ENCODE measurements at places on chromosomes 3 and 15.

GRCh38 chr15:67907184-67907723, 67.4 kb upstream of the RNU6-1 start:
- no peak for DNase-seq

DNA sequence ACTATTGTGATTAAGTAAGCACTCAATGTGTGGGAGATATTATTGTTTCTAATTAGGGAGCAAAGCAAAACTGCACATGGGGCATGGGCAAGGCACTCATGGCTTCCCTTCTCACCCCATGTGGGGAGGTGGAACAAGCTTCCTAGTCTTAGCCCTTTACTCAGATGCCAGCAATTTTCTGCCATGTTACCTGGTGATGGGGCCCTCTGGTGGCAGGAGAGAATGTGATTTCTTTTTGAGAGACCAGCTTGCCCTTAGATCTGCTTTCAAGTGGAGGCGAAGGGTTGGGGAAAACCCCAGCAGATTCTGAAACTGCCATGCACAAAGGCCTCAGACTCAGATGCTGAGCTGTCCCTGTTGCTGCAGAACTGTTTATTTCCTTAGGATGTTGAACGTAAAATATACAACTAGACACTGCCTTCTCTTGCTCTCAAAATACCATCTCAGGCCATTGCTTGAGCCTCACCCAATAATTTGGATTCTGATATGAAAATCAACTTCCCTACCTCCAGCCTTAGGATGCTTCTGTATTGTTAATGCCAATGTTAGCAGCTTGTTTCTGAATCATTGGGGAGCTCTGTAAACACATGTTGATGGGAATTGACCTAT, 130.2 kb upstream of the TPRG1 start:
- peak; percentile 15 for DNase-seq

- no peak for DNase-seq
Observed at GRCh38 chr3:158739078-158739477, 6.8 kb upstream of the RARRES1 start.

- DNase-seq = no peak
Observed at GRCh38 chr3:147393261-147393942, 12.9 kb downstream of the ZIC4 start.

DNA sequence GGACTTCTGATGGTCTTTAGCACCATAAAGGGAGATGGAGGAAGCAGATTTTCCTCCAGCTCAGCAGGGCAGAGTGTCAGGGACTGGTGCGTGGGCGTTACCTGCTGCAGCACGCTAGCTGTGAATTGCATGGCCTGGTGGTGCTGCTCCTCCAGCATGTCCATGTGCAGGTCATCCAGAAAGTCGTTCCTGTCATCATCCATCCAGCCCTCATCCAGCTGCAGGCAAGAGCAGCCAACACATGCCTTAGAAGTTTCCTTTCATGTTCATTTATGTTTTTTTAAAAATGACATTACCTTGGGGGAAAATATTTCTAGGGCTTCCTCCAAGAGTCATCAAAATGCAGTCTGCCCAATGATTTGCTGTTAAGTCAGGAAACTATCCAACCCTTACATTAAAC, 239.2 kb downstream of the PDZRN3 start:
- DNase-seq = peak; percentile 61

- peak; percentile 43 for DNase-seq
Observed at GRCh38 chr15:45641374-45641781, 6.5 kb downstream of the SQOR start.

DNA sequence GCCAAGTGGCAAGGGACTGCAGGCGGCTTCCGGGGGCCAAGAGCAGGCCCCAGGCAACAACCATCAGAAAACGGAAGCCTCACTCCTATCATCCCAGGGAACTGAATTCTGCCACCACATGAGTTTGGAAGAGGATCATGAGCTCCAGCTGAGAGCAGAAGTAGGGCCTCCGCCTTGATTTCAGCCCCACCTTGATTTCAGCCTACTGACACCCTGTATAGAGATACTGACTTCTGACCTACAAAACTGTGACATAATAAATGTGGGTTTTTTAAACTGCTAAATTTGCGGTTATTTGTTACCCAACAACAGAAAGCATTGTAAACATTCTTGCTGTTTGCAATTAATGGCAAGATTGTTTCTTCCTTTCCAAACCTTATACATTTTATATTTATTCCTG, 21.6 kb upstream of the RARRES1 start:
- no peak for DNase-seq

DNA sequence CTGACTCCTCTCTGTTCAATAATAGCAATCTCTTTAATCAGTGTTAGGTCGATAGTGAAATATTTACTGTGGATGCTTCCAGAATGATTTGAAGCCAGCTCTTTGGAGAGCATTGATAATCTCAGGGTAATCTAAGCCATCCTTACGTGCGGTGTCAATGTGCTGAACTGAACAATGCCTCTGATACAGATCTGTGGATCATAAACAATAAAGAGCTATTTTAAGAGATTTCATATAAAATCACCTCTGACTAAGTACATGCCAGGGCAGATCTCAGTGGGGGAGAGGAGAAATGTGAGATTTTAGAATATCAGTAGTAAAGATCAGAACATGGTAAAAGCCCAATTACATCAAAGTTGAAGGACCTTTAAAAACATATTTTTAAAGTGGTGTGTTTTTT, 319.3 kb upstream of the GBE1 start:
- DNase-seq = no peak

DNA sequence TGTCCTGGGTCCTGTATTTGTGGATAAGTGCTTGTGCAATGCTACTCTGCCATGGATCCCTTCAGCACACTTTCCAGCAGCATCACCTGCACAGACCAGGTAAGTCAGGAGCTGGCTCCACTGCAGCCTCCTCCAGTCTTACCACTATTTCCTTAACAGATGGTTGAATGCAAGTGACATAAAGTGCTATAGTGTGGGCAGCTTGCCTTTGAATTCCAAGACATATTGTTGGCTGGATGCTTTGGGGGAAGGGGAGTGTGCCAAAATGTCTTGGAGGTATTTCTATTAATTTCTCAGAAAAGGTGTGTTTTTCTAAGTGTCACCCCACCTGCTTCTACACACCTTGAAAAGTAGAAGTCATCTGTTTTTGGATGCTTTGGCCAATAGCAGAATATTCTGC, 352.2 kb upstream of the SUCLG2 start:
- DNase-seq = no peak

- DNase-seq = no peak
Observed at GRCh38 chr15:81297147-81297572, 26.8 kb downstream of the STARD5 start.

DNA sequence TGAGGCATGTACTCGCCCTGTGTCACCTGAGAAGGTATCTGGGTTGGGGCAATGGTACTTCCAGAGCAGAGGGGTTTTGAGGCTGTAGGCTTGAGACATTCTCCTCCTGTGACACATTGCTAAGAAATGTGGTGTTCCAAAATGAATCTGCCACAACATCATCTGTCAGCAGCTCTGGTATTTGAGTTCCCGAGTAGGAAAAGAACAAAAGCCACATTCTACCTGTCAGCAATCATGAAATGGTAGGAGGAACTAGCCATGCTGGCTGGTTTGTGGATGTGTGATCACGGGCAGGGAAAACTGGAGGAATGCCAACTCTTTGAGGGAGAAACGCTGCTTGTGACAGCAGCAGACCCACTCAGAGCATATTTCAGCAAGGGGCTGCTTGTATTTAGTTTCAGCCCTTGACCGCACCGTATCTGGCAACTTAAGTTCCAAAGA, 579.4 kb upstream of the TBL1XR1 start:
- no peak for DNase-seq

DNA sequence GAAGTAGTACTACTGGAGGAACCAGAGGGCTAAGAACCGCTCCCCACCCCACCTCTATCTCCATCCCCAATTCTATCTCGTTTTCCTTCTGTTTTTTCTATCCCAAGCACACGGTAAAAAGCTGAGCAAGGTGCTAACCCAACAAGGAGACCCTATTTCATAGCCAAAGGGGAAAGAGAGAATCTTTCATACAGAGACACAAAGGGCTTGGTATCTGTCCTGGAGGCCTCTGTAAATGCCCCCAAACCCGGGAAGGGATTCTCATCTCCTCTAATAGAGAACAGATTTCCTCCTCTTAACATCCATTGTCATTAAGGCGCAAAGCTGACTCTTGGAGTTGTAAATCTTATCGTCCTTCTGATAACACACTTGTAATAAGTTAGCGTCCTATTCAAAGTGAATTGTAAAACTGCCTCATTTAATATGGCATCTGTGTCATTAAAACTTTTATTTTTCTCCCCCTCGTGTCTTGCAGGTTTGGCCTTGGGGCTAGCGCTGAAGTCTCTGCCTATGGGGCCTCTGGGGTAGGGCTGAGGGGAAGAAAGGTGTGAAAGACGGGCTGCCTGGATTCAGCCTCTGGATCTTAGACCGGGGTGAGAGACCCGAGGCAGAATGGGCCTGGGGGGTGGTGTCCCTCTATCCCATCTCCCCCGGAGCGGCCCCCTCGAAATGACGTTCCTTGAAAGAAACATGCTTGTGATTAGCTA, 12.1 kb downstream of the NR2F2 start:
- DNase-seq = no peak

GRCh38 chr3:31065765-31066164, 171.3 kb upstream of the GADL1 start:
- no peak for DNase-seq

DNA sequence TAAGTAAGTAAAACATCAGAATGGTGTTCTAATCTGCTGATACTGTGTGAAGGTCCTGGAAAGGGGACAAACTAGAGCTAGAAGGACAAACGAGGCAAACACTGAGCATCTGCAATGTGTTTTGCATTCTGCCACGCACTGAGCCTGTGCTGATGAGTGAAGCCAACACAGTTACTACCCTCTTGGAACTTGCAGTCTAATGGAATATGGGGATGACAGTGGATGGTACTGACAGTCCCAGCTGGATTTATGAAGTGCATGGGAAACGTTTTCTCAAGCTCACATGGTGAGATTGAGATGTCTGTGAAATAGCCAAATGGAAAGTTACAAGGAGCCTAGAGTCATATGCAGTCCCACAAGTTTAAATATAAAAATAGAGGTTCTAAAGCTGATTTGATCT, 86.6 kb downstream of the FOXB1 start:
- DNase-seq = no peak

- DNase-seq = no peak
Observed at GRCh38 chr3:53226142-53226840, 29.5 kb downstream of the TKT start.

DNA sequence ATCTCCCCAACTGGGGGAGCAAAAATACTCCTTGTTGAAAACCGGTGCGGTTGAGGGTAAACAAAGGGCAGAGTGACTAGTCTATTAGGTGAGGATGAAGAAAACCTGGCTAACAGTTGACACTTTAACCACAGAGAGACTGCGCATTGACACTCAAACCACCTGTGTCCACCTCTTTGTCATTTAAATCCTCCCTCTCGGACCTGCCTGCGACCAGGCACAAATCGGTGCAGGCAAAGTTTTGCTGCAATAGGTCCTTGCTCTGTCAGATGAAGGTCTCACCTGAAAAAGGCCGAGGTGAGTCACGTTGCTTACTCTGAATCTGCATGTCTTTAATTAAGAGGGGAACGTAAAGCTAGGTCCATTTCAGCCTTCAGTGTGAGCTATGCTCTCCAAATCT, 494.1 kb upstream of the DPPA4 start:
- no peak for DNase-seq

- no peak for DNase-seq
Observed at GRCh38 chr15:101498717-101499480, 9.4 kb upstream of the PCSK6 start.

GRCh38 chr3:102687851-102688555, 253.2 kb downstream of the ZPLD1 start:
- DNase-seq = no peak

GRCh38 chr15:36617529-36618196, 38.2 kb downstream of the CDIN1 start:
- DNase-seq = no peak

DNA sequence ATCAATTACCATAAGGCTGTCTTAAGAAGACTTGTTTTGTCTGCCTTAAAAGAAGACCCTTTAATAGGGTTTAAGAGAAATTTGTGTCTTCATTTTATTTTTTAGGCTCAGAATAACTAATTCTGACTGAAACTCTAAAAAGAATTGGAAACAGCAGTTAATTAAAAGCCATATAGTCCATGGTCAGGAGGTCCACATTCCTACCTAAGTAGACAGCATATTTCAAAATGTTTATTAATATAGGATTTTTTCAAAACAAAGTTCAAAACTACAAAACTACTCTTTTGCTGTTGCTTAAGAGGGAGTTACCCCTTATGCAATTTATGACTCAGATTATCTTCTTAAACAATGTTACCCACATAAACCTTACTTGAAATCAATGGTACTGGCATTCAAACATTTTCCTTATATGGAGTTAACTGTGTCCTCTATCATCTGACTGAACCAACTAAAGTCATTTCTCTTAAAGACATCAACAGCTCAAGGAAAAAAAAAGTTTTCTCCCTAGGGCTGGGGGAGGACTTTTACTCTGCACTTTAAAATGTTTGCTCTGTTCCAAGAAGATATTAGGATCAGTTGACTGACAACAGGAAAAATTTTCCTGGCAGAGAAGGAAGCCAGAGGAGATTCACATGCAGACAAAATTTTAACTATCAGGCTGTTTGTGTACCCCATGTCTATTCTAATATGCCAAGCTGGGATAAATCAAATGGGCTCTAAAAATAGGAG, 56.8 kb upstream of the NANOGP8 start:
- DNase-seq = peak; percentile 25

DNA sequence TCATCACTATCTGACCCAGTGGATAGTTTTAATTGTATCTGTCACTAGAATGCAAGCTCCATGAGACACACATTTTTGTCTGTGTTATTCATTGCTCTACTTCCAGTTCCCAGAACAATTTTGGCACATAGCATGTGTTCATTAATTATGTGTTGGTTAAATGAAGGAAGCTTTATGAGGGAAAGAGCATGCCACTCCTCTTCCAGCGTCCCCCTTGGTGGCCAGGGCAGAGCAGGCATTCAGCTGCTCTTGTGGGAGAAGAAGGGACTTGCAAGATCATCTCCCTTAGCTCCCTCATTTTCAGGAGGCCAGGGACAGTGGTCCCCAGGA, 489 bp upstream of the GALNT15 start:
- no peak for DNase-seq
